Stimulated activated CD8-positive, alpha-beta memory T cell treated with anti-CD3 and anti-CD28 coated beads, Interleukin-7, amount 100 ng/mL, for 24 hours (primary cell): ENCODE measurements at places on chromosomes 6 and 20.
A peak's percentile ranks its signal among the peaks of the same experiment; 100 is the strongest.

DNA sequence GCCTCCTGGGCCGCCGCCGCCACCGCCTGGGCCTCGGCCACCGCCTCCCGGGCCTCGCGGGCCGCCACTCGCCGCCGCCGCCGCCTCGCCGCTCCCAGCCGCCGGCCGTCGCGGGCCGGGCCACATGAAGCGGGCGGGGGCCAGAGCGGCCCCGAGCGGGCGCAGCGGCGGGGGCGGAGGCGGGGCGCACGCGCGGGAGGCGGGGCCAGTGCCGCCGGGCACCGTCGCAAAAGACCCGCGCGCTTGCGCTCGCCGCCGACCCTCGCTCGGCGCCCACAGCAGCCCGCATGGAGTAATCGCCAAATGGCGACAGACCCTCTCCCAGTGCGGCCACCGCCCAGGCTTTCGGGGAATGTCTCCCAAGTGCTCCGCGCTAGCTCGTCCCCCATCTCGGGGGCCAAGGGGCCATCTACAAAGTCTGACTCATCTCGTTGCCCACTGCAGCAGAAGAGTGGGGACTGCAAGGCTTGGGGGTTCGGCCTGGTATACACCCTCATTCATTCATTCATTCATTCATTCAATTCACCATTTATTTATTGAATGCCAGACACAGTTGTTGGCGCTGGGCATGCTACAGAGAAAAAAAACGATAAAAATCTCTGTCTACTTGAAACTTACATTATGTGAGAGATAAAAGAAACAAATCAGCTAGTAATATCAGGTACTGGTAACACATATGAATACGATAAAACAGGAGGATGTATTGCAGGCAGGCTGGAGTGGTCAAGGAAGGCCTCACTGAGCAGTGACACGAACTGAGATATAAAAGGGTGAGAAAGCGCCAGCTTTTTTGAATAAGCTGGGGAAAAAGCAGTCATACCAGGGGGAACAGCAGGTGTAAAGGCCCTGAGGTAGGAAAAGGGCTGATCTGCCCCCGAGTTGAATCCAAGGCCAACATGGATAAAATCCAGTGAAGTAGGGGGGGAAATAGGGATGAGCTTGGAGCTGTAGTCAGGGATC, at the start of gene B4GALT5:
Gene B4GALT5, minus strand, starts transcription at position 126 of the 960 bp plus-strand sequence. CDS start 188 bp downstream, outside the sequence.
- DNase-seq: peak; percentile 35

GRCh38 chr20:38454556-38455473, 17.8 kb upstream of the RALGAPB start:
- no peak for DNase-seq

- no peak for DNase-seq
These were observed 106.6 kb downstream of the TRIM27 start for GRCh38 chr6:28816909-28817807.

GRCh38 chr20:51651921-51652549, 109.5 kb upstream of the NFATC2 start:
- no peak for DNase-seq

DNA sequence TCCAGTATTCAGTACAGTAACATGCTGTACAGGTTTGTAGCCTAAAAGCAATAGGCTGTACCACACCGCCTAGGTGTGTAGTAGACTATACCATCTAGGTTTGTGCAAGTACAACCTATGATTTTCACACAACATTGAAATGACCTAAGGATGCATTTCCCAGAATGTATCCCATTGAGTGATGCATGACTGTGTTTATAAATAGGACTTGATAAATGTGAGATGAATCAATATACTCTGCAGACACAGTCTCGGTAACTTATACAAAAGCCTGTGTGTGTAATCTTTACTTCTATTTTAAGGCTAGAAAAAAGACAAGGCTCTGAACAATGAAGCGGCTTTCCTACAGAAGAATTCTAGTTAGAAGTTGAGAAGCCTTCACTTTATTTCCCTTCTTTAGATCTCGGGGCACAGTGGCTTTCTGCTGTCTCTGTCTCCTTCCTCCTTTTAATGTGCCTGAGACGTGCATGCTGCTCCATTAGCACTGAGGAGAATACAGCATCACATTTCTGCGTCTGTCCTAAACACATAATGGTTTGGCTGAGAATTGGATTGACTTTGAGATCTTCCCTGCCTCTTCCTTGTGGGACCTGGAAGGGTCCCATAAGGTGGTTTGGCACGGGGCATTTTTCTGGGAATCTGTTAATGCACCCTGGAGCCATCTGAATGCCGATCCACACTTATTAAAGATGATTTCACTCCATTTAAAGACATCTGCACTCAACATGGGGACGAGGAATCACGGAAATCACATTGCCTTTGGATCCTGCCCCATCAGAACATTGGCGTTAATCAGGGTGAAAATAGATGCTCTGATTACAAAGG, 112.5 kb downstream of the SCML4 start:
- no peak for DNase-seq

GRCh38 chr6:35984701-35985100, 39.7 kb downstream of the SLC26A8 start:
- no peak for DNase-seq

DNA sequence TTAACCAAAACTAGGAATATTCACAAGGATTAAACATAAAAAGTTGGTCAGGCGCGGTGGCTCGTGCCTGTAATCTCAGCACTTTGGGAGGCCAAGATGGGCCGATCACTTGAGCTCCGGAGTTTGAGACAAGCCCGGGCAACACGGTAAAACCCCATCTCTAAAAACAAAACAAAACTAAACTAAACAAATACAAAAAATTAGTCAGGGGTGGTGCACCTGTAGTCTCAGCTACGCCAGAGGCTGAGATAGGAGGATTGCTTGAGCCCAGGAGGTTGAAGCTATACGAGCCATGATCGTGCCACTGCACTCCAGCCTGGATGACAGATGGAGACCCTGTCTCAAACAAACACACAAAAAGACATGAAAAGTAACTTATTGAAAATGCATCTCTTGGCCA, 3.2 kb downstream of the PSORS1C2 start:
- DNase-seq: no peak

DNA sequence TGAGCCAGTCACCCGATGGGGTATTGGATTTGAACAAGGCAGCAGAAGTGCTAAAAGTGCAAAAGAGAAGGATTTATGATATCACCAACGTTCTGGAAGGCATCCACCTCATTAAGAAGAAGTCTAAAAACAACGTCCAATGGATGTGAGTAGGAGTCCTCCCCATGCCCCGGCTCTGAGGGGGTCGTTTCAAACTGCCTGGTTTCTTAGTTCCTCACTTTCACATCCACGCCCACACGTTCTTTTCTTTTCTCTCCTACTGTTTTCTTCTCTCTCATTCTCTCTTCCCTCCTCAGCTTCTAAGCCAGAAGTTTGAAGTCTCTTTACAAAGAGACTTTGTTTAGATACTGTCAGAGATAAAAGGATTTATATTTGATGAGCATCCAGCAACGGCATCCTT, 53.0 kb upstream of the CDKAL1 start:
- no peak for DNase-seq

DNA sequence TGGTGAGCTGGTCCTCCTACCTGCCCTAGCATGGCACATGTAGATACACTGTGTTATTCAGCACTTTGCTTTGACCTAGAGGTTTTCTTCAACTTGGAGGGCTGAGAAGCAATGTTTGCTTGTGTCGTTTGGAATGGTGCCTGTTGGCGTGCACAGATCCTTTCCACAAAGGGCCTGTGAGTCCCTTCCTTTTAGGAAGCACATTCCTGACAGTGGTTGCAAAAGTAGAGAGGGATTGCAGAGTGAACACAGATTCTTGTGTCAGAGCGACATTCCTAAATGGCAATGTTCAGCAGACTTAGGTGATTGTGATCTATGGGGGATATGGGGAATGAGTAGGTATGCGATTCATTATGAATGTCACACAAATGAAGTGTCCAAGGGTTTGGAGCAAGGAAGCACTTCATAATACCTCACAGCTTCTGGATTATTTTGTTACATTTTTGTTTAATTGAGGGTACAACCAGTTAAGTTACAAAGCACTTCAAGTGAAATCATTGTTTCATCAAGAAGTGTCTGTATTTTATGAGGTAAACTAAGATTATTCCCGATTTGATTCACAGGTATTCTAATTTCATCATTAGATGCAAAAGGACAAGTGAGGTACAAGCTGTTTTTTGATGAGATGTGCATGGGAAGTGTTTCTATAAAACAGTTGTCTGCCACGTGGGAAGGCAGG, 713 bp upstream of the RNF144B start:
- no peak for DNase-seq
